ENCODE measurements at places on chromosomes 13 and 19.

GRCh38 chr19:8510589-8511115 lies 3.3 kb downstream of the ZNF414 start:
- no peak for DNase-seq

DNA sequence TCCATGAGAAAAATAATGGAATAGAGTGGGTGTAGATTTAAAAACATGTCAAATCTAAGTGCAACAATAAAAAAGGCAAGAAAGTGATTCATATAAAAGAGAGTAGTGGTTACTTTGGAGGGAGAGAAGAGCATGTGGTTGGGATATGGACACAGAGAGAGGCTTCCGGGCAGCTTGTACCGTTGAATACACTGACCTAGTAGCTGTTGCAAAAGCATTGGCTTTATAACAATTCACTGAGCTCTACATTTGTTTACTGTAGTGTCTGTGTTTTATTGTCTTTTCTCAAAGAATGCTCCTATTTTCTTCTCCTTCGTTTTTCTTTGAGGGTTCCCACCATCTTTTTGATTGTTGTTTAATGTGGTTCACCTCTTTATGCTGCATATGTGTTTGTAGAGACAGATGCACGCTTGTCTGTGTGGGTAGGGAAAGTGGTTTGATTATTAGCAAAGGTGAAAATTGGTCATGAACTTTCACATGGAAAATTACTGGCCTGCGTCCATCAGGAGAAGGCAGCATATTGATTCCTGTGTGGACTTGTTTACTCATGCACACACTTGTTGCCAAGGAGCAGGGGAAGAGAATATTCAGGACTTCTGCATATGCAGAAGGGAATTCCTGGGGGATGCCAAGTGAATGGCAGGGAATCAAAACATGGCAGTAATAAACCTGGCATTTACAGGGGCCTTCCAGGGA lies 29.9 kb upstream of the IRS2 start:
- DNase-seq = no peak

- DNase-seq = peak; percentile 88
Measured at GRCh38 chr13:48500652-48501197, 32.2 kb downstream of the RCBTB2 start.

GRCh38 chr13:42574435-42575311 lies 721 bp downstream of the TNFSF11 start:
- no peak for DNase-seq

GRCh38 chr19:35140207-35140961 lies 1.8 kb downstream of the FXYD1 start:
- DNase-seq = no peak
